ENCODE measurements at places on chromosomes 3 and 15.

DNA sequence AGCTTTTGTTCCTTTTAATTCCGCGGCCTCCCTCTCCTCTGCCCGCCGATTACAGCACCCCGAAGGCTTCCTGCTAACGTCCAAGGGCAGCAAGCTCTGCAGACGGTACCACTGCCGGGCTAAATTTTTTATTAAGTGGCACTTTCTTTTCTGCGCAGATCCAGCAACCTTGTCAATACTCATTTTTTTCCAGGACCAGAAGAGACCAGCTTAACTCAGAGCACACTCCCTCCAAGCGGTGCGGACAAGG, 542 bp upstream of the MEIS2 start:
- DNase-seq: no peak

- DNase-seq: no peak
Measured at GRCh38 chr15:35885870-35886269, 339.9 kb upstream of the DPH6 start.

- no peak for DNase-seq
Measured at GRCh38 chr3:174482541-174482940, 376.6 kb upstream of the NAALADL2 start.

- no peak for DNase-seq
Measured at GRCh38 chr15:43943511-43943910, 116.7 kb downstream of the WDR76 start.

DNA sequence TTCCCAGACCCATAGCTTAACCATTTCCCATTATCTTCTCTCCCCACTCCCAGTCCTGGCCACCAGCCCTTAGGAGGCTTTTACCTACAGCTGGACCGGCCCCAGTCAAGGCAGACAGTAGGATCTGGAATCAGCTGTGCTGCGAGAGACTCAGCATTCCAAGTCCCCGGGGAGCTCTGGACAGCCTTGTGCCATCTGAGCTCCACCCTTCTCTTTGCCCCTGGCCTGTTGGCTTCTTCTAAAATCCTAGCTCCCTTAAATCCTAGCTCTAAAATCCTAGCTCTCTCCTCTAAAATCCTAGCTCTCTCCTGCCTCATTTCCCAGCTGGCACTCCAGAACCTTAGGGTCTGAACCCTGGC, 21.3 kb downstream of the MEGF11 start:
- no peak for DNase-seq

GRCh38 chr3:111277226-111277625, 205.6 kb downstream of the NECTIN3 start:
- no peak for DNase-seq

DNA sequence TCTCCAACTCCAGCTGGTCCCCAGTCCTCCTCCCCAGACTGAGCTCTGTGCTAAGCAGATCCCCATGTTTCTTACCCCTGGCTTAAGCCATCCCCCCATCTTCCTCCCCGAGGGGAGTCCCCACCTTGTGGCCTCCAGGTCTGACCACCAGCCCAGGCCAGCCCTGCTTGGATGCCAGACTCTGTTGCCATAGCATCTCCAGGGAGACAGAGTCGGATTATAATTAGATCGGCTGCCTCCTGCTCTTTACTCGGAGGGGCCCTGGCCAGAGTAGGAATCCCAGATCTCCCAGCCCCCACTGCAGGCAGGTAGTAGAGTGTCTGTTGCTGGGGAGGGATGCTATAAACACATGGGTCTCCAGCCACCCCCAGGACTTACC, 2.4 kb downstream of the KLHDC8B start:
- no peak for DNase-seq

- no peak for DNase-seq
Measured at GRCh38 chr15:25022233-25022632, 67.4 kb downstream of the SNRPN start.

- no peak for DNase-seq
Measured at GRCh38 chr3:71582036-71582611, 1.4 kb downstream of the FOXP1 start.

- no peak for DNase-seq
Measured at GRCh38 chr15:45660231-45660979, 25.6 kb downstream of the SQOR start.

GRCh38 chr15:91017716-91018115, 4.7 kb downstream of the VPS33B start:
- no peak for DNase-seq
